Breast epithelium (tissue), 4 donors: ENCODE measurements at places on chromosomes 1 and 21. TPM values are rescaled to one million over a fixed set of nuclear protein-coding genes. Genes with fewer than 3 reads are reported as not detected.

DNA sequence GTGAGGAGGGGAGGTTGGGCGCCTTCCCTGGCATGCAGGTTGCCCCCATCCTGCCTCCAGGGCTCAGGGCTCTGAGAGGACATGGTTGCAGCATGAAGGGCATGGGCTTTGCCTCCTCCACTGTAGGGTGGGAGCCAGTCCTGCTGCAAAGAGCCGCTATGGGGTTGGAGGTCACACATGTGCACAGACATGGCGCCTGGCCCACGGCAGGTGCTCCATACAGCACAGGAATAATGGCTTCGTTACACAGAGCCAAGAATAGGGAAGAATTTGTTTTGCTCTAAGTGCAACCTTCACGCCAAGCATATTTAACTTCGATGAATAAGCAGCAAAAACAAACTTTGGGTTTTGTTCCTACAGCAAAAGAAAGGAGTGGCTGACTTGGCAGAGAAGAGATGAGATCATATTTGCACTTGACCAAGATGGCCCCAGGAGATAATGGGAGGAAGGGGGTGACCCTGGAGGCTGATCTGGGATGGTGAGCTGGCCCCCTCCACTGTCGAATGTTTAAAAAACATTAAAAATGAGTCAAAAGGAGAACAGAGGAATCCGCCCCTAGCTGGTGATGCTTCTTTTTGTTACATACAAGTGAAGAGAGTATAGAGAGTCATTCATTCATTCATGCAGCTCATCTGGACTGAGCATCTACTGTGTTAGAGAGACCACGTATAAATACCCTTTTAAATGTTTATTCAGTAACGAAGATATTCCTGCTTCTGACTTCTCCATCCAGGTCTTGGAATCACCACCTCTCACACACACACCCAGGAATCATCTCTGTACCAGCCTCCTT is 12.4 kb upstream of the C2CD2 start:
- peak; percentile 42 for DNase-seq

DNA sequence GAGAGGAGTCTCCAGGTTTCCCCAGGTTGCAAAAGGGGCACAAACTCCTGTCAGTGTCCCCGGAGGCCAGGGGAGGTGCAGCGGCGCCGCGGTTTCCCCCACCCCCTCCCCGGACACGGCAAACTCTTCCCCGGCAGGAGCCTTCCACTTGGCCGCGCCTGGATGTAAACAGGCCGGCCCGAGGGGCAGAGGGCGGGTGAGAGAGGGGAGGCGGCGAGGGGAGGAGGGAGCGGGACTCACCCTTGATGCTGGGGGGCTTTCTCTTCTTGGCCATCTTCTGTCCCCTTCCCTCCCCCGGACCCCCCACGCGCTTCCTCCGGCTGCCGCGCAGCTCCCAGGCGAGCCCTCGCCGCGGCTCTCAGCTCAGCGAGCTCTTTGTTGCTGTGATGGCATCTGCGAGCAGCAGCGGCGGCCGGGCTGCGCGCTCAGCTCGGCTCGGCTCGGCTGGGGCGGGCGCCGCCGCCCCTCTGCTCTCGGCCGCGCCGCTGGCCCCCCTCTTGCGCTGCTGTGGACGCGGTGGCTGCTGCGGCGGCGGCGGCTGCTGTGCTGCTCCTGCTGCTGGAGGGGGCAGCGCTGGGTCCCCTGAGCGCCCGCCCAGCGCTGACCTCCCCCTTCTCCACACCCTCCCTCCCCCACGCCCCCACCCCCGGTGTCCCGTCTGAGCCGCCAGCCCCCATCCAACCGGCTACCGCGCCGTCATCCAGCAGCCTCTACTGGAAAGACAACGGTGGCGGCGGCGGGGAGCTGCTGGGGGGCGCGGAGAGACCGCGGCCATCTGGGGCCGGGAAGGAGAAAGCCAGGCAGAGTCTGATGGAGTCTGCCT is 4.9 kb upstream of the SLC44A5 start:
- no peak for DNase-seq

GRCh38 chr1:111852261-111852721 is 96.6 kb downstream of the DDX20 start:
- no peak for DNase-seq

DNA sequence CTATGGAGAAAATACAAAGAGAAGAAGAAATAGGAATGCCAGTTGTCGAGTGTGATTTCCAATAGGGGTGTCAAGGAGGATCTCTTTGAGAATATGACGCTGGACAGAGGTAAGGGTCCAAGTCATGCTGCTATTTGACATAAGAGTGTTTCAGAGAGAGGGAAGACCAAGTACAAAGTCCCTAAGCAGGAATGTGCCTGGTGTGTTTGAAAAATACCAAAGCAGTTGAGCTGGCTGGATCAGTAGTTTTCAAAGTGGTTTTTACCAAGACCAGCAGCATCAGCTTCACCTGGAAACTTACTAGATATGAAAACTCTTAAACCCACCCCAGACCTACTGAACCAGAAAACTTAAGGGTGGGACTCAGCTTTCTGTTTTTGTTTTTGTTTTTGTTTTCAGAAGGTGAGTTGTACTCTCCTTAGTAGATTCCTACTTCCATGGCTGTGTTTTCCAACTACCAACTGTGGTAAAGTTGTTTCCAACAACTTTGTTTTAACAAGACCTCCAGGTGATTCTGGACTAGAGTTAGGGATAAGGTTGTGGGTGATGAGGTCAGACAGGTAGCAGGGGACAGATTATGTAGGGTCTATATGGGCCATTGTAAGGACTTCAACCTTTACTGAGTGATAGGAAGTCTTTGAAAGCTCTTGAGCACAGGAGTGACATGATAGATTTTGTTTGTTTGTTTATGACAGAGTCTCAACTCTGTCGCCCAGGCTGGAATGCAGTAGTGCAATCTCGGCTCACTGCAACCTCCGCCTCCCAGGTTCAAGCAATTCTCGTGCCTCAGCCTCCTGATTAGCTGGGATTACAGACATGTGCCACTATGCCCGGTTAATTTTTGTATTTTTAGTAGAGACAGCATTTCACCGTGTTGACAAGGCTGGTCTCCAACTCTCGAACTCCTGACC is 7.3 kb upstream of the GJA9 start:
- DNase-seq: no peak

DNA sequence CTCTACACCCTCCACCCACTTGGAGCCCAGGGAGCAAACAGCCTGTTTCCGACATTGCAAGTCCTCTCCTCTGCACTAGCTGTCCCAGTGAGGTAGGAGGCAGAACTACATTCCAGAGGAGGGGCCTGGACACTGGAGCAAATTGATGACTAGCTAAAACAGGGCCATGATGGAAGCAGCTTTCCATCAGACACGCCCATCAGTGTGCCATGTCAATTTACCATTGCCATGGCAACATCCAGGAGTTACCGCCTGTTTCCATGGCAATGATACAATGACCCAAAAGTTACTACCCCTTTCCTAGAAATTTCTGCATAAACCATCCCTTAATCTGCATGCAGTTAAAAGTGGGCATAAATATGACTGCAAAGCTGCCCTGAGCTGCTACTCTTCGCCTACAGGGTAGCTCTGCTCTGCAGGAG is 647.1 kb downstream of the PTPRU start:
- no peak for DNase-seq

GRCh38 chr1:53909946-53910345 is 16.0 kb downstream of the DIO1 start:
- no peak for DNase-seq

GRCh38 chr21:39805983-39806382 is 61.0 kb downstream of the IGSF5 start:
- no peak for DNase-seq

DNA sequence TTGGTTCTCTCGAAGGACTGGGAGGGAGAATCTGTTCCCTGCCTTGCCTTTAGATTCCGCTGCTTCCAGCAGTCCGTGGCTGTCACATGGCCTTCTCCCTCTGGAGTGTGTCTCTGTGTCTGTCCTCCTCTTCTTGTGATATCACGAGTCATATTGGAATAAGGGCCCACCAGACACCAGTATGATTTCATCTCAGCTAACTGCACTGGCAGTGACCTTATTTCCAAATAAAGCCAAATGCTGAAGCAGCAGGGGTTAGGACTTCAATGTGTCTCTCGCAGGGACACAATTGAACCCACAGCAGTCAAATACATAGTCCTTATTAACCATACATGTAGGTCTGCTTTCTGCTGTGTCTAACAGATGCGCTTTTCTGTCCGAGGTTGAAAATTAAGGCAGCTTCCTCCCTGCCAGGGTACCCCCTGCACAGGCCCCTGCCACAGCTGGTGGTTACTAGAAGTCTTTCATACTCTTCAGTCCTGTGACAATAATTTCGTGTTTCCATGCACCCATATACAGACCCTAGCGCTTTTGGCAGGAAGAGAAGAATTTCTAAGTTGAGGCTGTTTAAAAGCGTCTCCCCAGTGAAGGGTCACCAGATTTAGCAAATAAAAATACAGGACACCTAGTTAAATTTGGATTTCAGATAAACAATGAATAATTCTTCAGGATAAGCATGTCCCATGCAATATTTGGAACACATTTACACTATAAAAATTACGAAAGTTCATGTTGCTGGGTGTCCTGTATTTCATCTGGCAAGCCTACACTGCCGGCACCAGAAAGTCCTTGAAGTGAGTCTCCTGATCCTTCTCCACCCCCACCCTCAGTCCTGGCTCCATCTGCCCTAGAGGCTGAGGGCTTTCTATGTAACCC is 182.1 kb downstream of the ETS2 start:
- DNase-seq: no peak

CCDC24 gene
- total RNA-seq: 12.3 TPM

GRCh38 chr1:17239420-17239819 is 9.5 kb upstream of the PADI3 start:
- no peak for DNase-seq

HMGN2 gene
- 261 TPM for total RNA-seq

GSTM5 gene
- 1.8 TPM for total RNA-seq

LHX8 gene
- not detected for total RNA-seq

PROX1 gene
- 7.5 TPM for total RNA-seq

DNA sequence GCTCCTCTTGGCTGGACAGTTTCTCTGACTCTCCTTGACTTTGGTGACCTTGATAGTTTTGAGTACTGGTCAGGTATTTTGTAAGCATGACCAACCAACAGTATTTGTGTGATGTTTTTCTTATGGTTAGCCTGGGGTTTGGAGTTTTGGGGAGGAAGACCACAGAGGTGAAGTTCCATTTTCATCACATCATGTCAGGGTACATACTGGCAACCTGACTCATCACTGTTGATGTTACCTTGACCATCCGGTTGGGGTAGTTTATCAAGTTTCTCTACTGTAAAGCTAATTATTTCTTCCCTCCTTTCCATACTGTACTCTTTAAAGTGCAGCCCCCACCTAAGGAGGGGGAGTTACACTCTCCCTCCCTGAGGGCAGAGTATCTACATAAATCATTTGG is 13.4 kb downstream of the OSCP1 start:
- DNase-seq: no peak

DNA sequence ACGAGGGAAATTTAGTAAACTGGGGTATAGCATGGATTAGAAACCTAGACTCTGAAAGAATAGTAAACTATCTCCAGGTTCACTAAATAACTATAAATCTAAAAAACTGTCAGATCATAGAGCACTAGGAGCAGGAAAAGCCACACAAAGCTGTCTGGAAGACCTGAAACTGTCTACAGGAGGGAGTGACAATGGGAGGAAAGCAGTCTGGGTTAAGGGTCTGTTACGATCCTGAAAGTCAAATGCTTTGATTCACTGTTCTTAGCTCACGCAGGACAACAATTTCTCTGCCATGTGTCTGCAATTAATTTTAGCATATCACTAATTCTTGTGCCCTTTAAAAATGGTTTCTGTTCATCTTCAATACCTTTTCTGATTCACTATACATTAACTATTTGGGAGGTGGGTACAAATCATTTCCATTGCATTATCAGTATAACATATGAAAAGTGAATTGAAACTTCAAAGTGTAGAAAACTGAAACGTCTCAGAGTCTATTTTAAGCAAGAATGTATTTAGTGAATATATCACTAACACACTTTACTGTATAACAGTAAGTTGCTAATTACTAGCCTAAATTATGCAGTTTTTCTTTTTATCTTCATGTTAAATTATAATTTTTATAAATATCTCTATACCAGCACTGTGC is 18.4 kb downstream of the CEP170 start:
- no peak for DNase-seq

- no peak for DNase-seq
Observed at GRCh38 chr1:100862591-100862990, 32.1 kb downstream of the EXTL2 start.

DNA sequence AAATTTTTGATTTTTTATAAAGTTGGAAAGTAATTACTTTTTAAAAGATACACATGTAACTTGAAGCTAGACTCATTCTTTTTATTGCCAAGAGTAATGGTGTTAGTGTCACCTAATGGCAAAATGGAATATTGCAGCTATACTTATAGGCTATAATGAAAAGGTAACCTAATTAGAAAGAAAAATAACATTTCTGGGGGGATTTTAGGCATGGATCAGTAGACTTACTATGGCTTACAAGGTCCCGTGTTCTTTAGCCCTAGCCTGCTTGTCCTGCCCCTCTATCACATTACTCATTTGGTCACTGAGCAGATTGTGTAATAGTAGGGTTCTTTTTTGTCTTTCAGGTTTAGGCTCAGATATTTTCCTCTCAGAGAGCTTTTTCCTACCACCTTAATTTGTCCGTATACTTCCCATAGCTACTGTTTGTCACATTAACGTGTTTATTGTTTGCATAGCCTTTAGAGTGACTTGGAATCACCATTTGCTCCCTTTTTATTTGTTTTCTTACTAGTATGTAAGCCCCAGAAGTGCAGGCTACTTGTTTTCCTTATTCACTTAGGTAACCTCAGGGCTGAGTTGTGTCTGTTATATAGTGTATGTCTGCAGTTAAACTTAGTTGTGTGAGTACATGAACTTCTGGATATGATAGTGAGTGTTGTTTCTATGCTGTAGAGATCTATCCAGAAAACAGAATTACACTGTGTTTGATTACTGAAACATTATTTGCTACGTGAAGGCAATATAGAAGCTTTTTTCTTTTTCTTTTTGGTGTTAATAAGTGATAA is 58.7 kb downstream of the RABGAP1L start:
- no peak for DNase-seq

- DNase-seq: no peak
Observed at GRCh38 chr1:147409886-147410285, 131.4 kb upstream of the BCL9 start.

DNA sequence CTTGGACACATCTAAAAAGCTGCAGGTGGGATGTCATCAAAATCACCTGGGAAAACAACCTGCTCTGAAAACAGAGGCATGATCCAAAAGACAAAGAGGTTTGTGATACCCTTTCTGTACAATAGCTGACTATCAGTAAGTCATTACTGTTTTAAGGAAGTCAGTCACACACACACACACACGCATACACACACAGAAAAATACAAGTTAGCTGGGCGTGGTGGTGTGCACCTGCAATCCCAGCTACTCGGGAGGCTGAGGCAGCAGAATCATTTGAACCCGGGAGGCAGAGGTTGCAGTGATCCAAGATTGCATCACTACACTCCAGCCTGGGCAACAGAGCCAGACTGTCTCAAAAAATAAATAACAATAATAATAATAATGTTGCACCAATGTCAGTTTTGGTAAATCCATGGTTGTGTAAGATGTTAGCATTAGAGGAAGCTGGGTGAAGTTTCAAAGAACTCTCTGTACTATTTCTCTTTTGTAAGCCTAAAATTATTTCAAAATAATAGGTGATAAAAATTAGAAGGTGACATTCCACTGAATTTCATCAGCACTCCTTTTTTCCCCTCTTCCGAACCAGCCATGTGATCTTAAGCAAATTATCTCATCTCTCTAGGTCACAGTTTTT is 9.9 kb upstream of the HLCS start:
- no peak for DNase-seq

TTLL10 gene
- total RNA-seq: 0.33 TPM

KIF26B gene
- total RNA-seq: 1.0 TPM

- DNase-seq: no peak
Observed at GRCh38 chr1:61461406-61462384, 263.2 kb downstream of the TM2D1 start.

- DNase-seq: no peak
Observed at GRCh38 chr21:36846631-36847030, 119.8 kb downstream of the HLCS start.
